ENCODE measurements at places on chromosomes 4 and X. TPM values are rescaled to one million over a fixed set of nuclear protein-coding genes. Genes with fewer than 3 reads are reported as not detected.

DNA sequence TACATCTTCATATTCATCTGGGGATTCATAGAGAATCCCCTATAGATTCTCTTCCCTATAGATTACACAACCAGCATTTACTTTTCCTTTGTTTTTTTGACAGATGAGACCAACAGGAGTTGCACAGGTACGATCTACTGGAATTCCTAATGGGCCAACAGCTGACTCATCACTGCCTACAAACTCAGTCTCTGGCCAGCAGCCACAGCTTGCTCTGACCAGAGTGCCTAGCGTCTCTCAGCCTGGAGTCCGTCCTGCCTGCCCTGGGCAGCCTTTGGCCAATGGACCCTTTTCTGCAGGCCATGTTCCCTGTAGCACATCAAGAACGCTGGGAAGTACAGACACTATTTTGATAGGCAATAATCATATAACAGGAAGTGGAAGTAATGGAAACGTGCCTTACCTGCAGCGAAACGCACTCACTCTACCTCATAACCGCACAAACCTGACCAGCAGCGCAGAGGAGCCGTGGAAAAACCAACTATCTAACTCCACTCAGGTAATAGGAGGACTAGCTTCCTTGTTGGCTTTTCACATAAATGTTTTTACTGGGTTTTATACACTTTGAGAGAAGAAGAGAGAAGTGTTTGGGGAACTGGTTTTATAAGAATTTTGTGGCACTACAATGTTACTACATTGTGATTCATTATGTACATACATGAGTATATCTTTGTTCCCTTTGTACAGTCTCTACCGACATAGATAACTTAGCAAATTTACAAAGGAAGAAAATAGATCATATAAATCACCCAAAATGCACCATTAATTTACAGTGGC is 137.2 kb downstream of the DIPK2B start:
- no peak for DNase-seq

GRCh38 chr4:45121426-45121975 is 395.1 kb upstream of the GNPDA2 start:
- DNase-seq: no peak

DNA sequence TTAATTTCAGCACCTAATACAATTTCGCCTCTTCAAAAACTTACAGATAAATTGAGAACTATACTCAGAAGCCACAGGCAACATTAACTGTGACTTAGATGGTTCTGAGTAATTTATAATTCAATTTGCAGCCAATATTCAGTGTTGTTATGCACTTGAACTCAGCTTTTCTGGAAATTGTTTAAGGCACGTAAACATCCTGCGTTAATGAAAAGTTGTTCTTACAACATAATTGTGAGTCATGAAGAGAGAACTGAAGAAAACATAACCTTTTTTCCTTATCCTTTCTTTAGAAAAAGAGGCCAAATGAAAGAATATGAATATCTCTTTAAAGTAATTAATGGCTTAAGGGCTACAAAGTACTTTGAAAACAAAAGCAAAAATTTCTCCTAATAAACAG is 16.6 kb upstream of the H2AZ1 start:
- DNase-seq: no peak

DNA sequence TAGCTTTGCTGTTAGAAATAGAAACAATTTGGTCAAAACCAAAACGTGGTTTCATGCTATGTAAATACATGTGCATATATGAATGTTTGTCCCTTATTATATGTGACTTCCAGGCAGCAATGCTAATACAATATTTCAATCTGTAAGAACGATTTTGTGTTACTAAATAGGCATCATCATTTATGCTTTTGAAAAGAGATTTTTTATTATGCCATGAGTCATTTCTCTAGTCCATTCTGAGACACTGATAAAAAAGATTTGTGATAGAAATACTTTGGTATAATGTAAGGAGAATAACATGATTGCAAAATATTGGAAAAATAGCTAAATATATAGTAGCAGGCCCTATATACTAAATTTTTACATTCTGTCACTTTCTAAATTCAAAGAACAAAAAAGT is 28.9 kb downstream of the SYNPO2 start:
- no peak for DNase-seq

GRCh38 chr4:89784686-89785231 is 52.2 kb downstream of the SNCA start:
- DNase-seq: no peak

DNA sequence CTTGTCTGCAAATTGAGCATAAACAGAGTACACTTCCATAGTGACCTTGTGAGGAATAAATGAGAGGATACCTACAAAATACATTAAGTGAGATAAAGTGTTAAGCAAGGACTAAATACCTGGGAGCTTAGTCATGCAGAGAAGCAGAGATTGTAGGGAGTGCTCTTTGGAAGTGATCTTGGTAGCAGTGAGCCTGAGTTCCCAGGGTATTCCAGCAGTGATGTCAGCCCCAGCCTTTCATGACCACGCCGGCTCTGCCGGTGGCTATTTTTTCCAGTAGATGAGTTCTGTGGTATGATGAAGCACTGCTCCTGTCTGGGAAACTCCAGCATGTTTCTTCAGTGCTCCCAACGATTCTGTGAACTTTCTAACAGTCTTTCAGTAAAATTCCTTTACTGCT is 391.5 kb upstream of the IGFBP7 start:
- DNase-seq: no peak

GRCh38 chrX:153981771-153982533 is 9.4 kb downstream of the TMEM187 start:
- no peak for DNase-seq

- DNase-seq: no peak
These were observed 317.1 kb upstream of the PABPC4L start for GRCh38 chr4:134518574-134519217.

GRCh38 chr4:31045724-31046318 is 325.7 kb downstream of the PCDH7 start:
- no peak for DNase-seq

DNA sequence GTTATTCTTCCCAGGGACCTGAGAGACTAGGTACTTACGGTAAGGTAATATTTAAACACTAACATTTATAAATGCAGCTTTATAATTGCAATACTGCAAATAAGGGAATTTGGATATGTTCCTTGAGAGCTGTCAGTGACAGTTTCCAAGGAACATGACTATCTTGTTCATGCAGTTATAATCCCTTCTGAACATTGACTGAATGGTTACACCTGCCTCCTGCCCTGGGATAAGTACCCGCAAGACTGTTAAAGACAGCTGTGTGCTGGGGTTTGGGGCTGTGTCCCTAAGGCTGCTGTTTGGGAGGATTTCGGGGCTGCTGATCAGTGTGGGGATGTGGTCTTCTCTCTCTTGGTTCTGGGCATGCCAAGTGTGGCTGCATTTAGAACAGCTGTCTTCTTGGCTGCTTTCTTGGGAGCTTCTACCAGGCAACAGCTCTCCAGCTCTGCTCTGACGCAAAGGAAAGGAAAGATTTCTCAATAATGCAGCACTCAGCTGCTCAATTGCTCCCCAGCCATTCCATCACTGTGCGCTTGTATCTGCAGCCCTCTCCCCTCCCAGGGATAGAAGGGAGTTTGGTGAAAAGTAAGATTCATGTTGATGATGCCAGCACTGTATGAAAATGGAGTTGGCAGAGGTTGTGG is 298.8 kb upstream of the TAPT1 start:
- no peak for DNase-seq

DNA sequence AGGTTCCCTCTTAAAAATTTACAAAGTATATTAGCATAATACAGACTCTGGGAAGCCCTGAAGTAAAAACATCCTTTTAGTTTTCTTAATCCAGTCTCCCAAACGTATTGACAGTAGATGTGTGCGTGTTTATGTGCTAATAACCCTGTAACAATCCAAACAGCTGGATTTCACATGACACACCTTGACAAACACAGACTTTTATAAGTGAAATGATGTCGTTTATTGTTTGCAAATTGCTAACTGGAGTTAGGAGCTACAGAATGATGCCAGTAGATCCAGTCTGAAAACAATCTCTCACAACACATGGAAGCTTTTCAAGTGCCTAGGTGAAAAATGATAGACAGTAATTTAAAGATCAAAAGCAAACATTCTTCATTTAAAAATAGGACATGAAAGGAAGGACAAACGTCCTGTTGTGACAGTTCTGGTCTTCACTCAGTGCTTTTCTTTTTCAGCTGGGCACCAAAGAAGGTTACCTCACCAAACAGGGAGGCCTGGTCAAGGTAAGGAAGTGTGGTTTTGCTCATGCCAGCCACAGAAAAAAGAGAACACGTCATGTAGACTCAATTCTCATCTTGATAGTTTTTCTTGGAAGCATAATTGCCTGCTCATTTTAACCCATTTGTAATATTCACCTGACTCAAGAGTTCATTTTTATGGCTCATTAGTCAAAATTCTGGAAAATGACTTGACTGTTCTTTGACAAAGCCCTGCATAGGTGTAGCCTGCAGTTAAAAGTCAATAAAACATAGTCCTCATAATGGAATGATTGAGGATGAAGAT is 32.9 kb downstream of the LAMTOR3 start:
- DNase-seq: no peak

GRCh38 chr4:172865103-172865502 is 303.5 kb upstream of the GALNT7 start:
- DNase-seq: no peak

DNA sequence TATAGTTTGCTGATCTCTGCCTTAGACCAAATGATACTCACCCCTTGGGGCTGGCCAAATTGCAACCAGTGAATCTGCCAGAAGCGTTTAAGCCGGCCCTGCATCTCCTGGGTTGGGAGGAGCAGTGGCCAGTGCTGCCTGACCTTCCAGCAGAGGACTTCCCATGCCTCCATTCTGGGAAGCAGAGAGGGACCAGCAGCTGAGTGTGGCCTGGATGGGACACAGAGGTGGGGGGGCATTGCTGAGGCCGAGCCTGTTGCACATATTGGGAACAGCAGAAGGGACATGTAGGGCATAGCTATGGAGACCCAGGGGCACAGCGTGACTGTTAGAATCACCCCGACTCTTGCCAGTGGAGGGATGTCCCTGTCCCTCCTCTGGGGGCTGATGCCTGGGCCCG is 93.3 kb downstream of the CPZ start:
- DNase-seq: no peak

- DNase-seq: no peak
These were observed 2236.0 kb upstream of the AGA start for GRCh38 chr4:179678093-179678814.

DNA sequence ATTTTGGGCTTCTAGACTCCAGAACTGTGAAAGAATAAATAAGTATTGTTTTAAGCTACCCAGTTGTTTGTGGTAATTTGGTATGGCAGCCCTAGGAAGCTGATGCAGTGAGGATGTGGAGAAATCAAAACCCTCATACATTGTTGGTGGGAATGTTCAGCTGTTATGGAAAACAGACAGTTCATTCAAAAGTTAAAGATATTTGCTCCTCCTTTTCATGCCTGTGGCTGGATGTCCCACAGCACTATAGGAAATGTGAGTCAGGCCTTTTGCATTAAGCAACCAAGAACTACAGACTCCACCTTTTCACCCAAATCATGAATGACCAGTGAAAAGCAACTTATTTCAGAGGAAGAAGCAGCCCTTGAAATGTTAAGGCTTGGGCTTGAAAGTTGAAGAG is 6.7 kb downstream of the BBS12 start:
- DNase-seq: no peak

DNA sequence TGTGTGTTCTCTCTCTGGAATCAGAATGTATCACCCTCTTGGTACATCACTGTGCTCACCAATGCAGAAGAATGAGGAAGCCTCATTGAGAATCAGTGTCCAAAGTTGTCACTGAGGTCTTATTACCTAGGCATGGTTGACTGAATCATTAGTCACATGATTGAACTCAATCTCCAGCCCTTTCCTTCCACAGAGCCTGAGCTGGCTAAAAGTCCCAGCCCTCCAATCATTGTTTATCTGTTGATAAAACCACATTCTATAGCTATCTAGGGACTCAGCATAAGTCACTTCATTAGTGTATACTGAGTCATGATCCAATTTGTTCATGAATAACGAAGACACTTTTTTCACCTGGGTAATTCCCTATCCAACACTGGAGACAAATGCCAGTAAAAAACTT is 396.8 kb downstream of the TRAM1L1 start:
- no peak for DNase-seq

SATL1 gene
- 0.92 TPM for polyA plus RNA-seq

LONRF3 gene
- polyA plus RNA-seq: 0.77 TPM

CYLC1 gene
- not detected for polyA plus RNA-seq

GAGE13 gene
- polyA plus RNA-seq: not detected

PLXNB3 gene
- polyA plus RNA-seq: 1.8 TPM

TRMT44 gene
- polyA plus RNA-seq: 27.2 TPM

FAM53A gene
- polyA plus RNA-seq: 2.8 TPM

NWD2 gene
- polyA plus RNA-seq: 0.31 TPM

TKTL2 gene
- polyA plus RNA-seq: 0.09 TPM

SASH3 gene
- 1.8 TPM for polyA plus RNA-seq
